Activated T-helper 2 cell treated with anti-CD3 and anti-CD28 coated beads, Interferon-gamma antibody, Interleukin-2, Interleukin-4, amounts not matched to agents 10 μg/mL and 5 μg/mL and 100 μg/mL, durations not matched to agents 14 hours and 24 hours and 36 hours (primary cell): ENCODE measurements at places on chromosomes 5 and 9. TPM values are rescaled to one million over a fixed set of nuclear protein-coding genes. Genes with fewer than 3 reads are reported as not detected.

- H3K36me3 ChIP-seq = no peaks in the 10 kb centered on the region
- no peak overlapping the region for H3K4me3 ChIP-seq
- peaks cover 11% of the 10 kb centered on the region for H3K27me3 ChIP-seq
These were observed 161.6 kb downstream of the TMEM38B start for GRCh38 chr9:105855987-105856386.

GRCh38 chr5:127596501-127596900 is 52.4 kb upstream of the CTXN3 start:
- H3K4me3 ChIP-seq = no peak overlapping the region
- no peaks in the 10 kb centered on the region for H3K4me1 ChIP-seq
- no peaks in the 10 kb centered on the region for H3K36me3 ChIP-seq
- no peak overlapping the region for H3K27ac ChIP-seq

DNA sequence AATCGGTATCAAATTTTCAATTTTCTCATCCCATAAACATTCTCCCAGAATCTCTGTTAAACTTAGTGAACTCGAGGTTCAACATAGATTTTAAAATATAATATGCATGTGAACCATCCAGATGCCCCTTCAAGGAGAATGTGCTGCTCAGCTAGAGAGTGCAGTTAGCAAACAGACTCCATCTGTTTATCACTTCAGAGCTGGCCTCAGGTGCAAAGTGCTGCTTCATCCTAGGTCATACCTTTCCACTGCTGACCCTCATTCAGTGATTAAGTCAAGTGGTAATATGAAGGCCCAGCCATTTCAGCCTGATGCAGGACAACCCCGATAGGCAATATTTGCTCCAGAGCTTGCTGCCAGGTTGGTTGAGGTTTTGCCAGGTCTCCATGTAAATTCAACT is 339.0 kb upstream of the POU5F2 start:
- H3K27ac ChIP-seq = no peak overlapping the region
- H3K4me1 ChIP-seq = no peaks in the 10 kb centered on the region
- H3K27me3 ChIP-seq = no peaks in the 10 kb centered on the region

DNA sequence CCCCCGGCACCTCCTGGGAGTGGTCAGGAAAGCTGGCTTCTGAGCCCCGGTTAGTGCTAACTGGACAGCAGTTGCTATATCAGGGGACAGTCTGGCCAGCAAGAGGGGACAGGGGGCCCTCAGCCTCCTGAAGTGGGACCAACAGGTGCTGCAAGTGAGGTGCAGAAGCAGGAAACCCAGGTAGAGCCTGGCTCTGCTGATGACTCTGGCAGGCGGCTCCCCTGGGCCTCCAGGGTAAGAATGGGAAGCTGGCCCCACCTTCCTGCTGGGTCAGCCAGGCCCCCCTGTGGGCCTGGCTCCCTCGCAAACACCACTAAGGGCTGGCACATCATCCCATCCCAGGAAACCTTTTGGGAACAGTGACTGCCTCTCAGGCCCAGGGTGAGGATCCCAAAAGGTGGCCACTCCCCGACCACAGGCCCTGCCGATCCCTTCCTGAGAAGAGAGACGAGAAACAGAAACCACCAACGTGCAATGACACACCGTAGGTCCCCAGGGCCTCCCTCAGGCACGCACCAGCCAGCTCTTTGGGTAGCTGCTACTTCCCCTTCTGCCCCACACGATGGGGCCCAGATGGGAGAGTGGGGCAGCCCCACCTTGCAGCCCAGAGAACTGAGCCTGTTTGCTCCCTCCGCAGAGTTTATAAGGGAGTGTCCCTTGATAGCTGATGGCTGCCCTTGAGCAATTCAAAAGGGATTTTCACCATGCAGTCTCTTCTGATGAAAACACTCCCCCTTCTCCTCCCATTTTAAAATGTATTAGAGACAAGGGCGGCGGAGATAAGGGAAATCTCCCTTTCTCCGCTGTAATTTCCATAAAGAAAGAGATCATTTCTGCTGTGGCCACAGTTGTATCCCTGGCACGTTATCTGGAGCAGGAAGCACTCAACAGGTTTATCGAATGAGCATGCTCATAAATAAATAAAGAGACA is 76.8 kb downstream of the STK10 start:
- H3K27ac ChIP-seq = peak overlapping the region; percentile 91
- peak; percentile 76 for DNase-seq
- peak overlapping the region; percentile 60 for H3K4me3 ChIP-seq
- H3K27me3 ChIP-seq = no peaks in the 10 kb centered on the region

- peaks cover 22% of the 10 kb centered on the region for H3K4me1 ChIP-seq
- no peaks in the 10 kb centered on the region for H3K36me3 ChIP-seq
- H3K4me3 ChIP-seq = no peak overlapping the region
- peak overlapping the region; percentile 51 for H3K27ac ChIP-seq
- no peak for DNase-seq
- H3K27me3 ChIP-seq = no peaks in the 10 kb centered on the region
These were observed 136.1 kb upstream of the RAPGEF1 start for GRCh38 chr9:131875828-131876485.

- DNase-seq = no peak
- H3K27ac ChIP-seq = no peak overlapping the region
- no peaks in the 10 kb centered on the region for H3K36me3 ChIP-seq
- no peaks in the 10 kb centered on the region for H3K4me1 ChIP-seq
- H3K4me3 ChIP-seq = no peak overlapping the region
- H3K27me3 ChIP-seq = no peaks in the 10 kb centered on the region
These were observed 30.3 kb upstream of the IL17B start for GRCh38 chr5:149409268-149409948.

DNA sequence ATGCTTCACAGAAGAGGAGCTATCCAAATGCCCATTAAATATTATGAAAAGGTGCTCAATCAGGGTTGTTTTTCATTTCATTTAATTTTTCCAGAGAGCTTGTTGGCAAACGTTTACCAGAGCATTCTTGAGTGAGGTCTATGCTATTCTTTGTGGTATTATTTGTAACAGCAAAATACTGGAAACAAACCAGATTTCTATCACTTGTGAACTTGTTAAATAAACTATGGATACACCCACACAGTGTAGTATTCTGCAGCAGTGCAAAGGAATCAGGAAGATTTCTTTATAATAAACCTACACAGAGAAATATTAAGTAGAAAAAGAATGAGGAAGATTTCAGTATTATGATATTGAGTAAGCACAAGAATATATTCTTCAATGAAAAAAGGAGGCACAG is 15.0 kb upstream of the SLC1A1 start:
- no peak overlapping the region for H3K27ac ChIP-seq
- no peaks in the 10 kb centered on the region for H3K36me3 ChIP-seq
- H3K4me3 ChIP-seq = no peak overlapping the region

- H3K27ac ChIP-seq = no peak overlapping the region
- no peaks in the 10 kb centered on the region for H3K4me1 ChIP-seq
- H3K4me3 ChIP-seq = no peak overlapping the region
- no peaks in the 10 kb centered on the region for H3K27me3 ChIP-seq
- no peak for DNase-seq
These were observed 241.4 kb upstream of the PCSK5 start for GRCh38 chr9:75649060-75649459.

DNA sequence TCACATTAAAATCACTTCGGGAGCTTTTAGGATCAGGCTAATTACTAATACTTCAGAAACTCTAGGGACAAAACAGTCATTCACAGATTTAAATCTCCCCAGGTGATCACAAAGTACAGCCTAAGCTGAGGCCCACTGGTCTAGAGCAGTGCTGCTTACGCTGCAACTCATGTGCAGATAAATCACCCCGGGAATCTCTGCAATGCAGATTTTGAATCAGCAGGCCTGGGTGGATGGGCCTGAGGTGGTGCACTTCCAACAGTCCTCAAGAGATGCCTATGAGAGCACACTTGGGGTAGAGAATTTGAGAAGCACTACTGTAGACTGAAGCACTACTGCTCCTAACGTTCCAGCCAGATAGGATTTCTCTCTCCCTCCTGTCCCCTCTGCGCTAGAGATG is 28.4 kb downstream of the CSF1R start:
- H3K27me3 ChIP-seq = no peaks in the 10 kb centered on the region
- peaks cover 21% of the 10 kb centered on the region for H3K36me3 ChIP-seq

DNA sequence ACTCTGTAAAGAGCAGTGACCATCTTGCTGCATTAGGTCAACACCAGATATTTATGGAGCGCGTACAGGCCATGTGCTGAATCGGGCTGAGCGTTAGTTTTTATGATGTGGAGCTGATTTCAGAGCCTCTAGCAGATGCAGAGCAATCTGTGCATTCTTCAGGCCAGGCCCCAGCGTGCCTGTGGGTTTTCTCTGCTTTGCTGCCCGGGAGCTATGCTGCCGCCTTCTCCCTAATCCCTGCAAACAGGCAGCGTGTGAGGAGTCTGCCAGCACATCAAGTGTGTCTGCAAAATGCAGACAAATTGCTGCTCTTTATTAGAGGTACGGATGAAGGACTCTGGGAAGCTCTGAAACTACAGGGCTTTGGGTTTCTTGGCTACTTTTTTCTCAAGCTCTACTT is 170.0 kb downstream of the NTRK2 start:
- H3K4me1 ChIP-seq = no peaks in the 10 kb centered on the region
- H3K4me3 ChIP-seq = no peak overlapping the region
- no peak overlapping the region for H3K27ac ChIP-seq
- no peaks in the 10 kb centered on the region for H3K27me3 ChIP-seq

DNA sequence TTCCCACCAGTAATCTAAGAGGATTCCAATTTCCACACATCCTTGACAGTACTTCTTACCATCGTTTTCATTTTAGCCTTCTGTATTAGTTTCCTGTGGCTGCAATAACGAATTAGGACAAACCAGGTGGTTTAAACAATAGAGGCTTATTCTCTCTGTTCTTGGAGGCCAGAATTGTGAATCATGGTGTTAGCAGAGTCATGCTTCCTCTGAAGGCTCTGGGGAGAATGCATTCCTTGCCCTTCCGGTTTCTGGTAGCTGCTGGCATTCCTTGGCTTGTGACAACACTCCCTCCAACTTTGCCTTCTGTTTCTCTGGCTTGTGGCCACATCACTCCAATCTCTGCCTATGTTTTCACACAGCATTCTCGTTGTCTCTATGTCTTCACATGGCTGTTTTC is 23.5 kb downstream of the RIGI start:
- H3K36me3 ChIP-seq = peaks cover 27% of the 10 kb centered on the region
- no peaks in the 10 kb centered on the region for H3K27me3 ChIP-seq
- no peak for DNase-seq
- H3K4me3 ChIP-seq = no peak overlapping the region

- H3K36me3 ChIP-seq = no peaks in the 10 kb centered on the region
- no peak overlapping the region for H3K27ac ChIP-seq
- H3K27me3 ChIP-seq = peaks cover 2% of the 10 kb centered on the region
- no peak overlapping the region for H3K4me3 ChIP-seq
- DNase-seq = no peak
These were observed 94.3 kb downstream of the SREK1 start for GRCh38 chr5:66238435-66238834.

DNA sequence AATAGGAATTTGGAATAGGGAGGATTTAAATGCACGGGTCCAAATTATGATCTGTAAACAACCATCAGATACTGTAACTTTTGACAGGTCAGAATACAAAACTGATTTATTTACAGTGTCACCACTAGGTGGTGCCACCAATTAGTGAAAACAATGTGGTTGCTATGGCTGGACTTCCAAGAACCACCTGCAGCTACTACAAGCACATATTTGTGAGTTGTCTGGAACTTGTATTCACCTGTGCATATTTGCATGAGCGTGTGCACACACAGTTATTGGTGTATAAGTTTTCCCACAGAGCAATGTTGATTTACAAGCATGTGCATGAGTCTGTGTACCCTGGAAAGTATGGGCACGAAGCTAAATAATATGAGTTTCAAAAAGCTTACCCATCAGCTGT is 3.0 kb upstream of the HRCT1 start:
- peaks cover 12% of the 10 kb centered on the region for H3K4me1 ChIP-seq
- no peaks in the 10 kb centered on the region for H3K36me3 ChIP-seq
- no peak for DNase-seq
- no peak overlapping the region for H3K4me3 ChIP-seq
- no peak overlapping the region for H3K27ac ChIP-seq
- peaks cover 22% of the 10 kb centered on the region for H3K27me3 ChIP-seq

GRCh38 chr9:112411626-112412027 is 31.7 kb downstream of the HSDL2 start:
- no peak for DNase-seq
- H3K27me3 ChIP-seq = no peaks in the 10 kb centered on the region
- no peak overlapping the region for H3K4me3 ChIP-seq
- no peaks in the 10 kb centered on the region for H3K4me1 ChIP-seq
- H3K27ac ChIP-seq = no peak overlapping the region

- H3K4me1 ChIP-seq = no peaks in the 10 kb centered on the region
- H3K36me3 ChIP-seq = no peaks in the 10 kb centered on the region
- H3K27me3 ChIP-seq = peaks cover 15% of the 10 kb centered on the region
- H3K4me3 ChIP-seq = no peak overlapping the region
- no peak for DNase-seq
- no peak overlapping the region for H3K27ac ChIP-seq
These were observed 123.9 kb downstream of the UNC13B start for GRCh38 chr9:35285731-35286130.

DNA sequence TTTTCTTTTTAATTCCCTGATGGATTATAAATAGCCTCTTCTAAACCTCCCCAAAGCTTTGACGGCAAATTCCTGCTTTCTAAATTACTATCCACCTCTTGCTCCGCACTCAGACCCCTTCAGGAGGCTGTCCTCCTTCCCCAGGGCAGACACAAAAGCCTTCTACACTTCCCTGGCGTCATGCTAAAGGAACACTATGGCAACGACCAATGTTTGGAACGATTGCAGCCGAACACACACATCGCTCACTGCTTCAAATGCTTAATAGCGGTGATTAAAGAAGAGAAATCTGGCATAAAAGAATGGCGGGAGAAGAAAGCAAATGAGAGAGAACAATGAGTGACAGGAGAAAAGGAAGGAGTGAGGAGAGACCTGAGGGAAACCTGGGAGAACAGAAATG is 297.3 kb downstream of the MLLT3 start:
- H3K27ac ChIP-seq = no peak overlapping the region
- H3K4me3 ChIP-seq = no peak overlapping the region
- peaks cover 3% of the 10 kb centered on the region for H3K27me3 ChIP-seq
- peaks cover 20% of the 10 kb centered on the region for H3K4me1 ChIP-seq
- DNase-seq = no peak
- no peaks in the 10 kb centered on the region for H3K36me3 ChIP-seq

DNA sequence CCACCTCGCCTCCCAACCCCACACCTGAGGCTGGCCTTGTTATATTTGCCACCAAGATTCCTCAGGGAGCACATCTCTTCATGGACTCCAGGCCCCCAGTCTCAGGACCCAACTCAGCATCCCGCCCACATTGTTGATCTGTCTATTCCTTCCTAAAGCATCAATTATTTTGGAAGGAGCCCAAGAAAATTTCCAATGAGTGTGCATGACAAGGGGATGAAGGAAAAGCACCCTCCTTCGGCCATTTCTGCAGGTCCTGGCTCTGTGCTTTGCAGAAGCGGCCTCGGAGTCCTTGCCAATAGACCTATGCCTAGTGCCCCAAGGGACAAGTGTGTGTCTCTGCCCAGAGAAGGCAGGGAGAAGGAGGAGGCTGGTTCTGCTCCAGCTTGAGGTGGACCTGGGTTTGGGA is 273.2 kb downstream of the GADD45G start:
- no peak overlapping the region for H3K27ac ChIP-seq
- H3K4me1 ChIP-seq = no peaks in the 10 kb centered on the region
- H3K27me3 ChIP-seq = no peaks in the 10 kb centered on the region
- no peak for DNase-seq

The NTNG2 gene
- 3.8 and 5.2 TPM in 2 replicates for total RNA-seq

The QRFP gene
- total RNA-seq = not detected in 2 replicates

The FBXO38 gene
- total RNA-seq = 55.2 and 68.9 TPM in 2 replicates

The NKD2 gene
- total RNA-seq = 14.4 TPM in 2 replicates

The PTPRD gene
- total RNA-seq = 1.1 and 1.5 TPM in 2 replicates

The RFX3 gene
- total RNA-seq = 11.3 and 11.9 TPM in 2 replicates
